ENCODE measurements at places on chromosomes 12 and 14.

- DNase-seq = no peak
These were observed 73.0 kb upstream of the FICD start for GRCh38 chr12:108442067-108442466.

DNA sequence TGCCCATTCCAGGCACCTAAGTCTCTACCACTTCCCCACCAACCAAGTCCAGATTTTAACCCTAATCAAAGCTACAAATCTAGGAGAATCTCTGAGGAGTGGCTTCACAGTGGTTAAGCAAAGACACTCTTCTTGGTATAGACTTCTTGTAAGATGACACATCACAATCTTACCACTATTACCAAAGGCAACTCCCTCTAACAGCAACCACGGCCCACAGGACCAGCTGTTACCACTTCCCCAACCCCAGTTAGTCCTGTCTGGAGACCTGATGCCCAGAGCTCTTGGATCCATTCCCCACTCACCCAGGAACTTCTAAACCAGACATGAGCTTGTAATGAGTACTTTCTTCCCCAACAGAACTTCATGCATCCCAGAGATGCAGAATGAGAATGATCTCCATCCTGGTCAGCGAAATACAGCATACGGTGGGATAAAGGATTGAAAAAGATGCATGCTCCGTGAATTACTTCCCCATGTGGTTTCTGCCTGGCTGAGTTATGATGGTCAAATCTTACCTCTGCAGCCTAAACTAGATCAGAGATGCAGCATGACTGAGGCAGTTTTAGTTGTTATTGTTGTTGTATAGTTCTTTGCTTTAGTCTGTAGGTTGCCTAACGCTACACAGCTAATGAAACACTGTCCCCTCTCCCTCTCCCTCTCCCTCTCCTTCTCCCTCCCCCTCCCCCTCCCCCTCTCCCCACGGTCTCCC is 87.7 kb upstream of the FOXN3 start:
- no peak for DNase-seq

DNA sequence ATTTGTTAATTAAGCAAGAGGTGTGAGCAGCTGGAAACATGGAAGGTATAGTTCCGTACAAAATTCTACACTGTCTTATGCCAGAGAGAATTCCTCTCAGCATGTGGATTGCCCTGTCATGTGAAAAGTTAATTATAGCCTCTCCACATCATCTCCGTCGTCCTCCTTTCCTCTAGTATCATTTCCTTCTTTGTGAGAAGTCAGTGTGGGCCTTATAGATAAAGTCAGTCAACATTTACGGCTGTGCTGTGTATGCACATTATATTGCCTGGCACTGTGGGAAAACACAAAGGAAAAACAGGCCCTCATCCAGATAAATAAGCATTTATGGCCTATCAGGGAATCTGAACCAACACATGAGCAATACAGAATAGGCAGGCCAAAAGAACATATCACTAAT is 236.6 kb downstream of the SEC23A start:
- no peak for DNase-seq

GRCh38 chr12:32926963-32927362 is 30.4 kb upstream of the PKP2 start:
- no peak for DNase-seq

- DNase-seq = no peak
These were observed 6.9 kb downstream of the LRCOL1 start for GRCh38 chr12:132603240-132604150.

Data from hematopoietic multipotent progenitor cell treated with erythropoietin and hydrocortisone succinate and interleukin-3 and kit ligand, for 17 days (in vitro differentiated cells).